ENCODE measurements at places on chromosomes 11 and 22. TPM values are rescaled to one million over a fixed set of nuclear protein-coding genes. Genes with fewer than 3 reads are reported as not detected.

- no peak for DNase-seq
Measured at GRCh38 chr11:126776119-126776518, 224.5 kb downstream of the KIRREL3 start.

DNA sequence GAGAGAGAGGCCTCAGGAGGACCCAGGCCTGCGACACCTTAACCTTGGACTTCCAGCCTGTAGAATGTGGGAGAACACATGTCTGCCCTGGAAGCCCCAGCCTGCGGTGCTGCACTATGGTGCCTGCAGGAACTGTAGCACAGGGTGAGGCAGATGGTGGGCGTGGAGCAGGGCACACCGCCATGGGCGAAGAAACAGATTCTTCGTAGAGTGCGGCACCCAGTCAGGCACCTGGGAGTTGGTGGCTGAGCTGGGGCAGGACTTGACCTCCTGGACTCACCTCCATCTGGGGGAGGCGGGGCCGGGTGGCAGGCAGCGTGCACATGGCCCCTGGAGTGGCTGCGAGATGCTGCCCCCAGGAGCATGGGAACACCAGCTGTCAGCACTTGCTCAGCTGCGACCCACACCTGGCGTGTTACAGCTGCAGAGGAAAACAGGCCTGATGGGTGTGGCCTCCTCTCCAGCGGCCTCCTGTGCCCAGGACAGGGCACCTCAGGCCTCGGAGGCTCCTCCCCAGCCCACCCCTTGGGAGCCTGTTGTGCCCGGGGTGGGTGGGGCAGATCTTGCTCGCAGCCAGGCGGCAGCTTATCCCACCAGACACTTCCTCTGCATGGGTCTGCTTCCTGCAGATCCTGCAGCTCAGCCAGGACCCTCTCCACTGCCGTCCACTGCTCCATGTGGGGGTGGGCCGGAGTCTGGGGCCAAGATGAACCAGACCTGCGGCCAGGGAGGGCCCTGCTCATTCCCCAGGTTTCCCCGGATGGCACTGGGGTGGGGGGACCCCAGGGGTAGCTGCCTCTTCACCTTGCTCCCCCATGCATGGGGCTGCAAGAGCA, 80.4 kb downstream of the MYEOV start:
- DNase-seq: no peak

DNA sequence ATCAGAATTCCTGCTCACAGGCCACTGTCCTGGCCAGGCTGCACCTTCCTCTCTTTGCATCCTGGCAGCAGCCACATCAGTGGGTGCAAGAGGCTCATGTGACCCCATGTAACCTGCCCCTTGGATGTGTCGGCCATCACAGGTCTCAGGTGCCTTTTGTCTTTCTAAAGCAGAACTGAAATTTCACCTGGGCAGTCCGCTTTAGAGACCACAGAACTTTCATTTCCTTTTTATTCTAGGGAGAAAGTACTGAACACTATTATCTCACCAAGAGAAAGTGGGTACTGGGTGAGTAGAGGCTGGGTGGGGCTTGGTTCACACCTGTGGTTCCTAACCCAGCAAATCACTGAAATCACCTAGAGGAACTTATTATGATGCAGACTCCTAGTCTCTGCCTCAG, 51.7 kb upstream of the NUP160 start:
- no peak for DNase-seq

DNA sequence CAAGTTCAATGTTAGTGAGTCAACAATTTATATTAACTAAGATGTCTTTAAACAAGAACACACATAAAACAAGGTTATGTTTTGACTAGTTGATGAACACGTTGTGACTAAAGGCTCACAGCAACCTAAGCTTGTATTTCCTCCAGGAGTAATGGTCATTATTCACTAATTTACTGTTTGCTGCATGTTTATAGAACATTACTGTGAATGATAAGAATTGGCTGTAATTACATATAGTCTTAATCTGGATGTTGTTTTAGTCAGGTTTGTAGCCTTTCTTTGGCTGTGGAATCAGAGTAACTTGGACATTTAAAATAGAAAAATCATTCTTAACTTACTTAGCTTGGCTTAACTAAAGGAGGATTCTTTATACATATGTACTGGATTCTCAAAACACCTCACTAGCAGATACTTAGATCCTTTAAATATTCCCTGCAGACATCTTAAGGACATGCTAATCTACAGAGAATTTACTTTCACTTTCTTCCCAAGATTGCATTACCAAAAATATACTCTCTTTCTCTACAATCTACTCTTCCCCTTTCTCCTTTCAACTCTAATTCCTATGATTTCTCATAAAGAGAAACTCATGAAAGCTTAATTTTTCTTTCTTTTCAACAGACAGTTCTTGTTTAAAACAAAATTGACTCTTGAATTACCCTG, 319.7 kb upstream of the CTSC start:
- no peak for DNase-seq

GRCh38 chr11:19013181-19013857, 47.2 kb downstream of the MRGPRX2 start:
- DNase-seq: no peak

SLN gene
- total RNA-seq: not detected

OR8G5 gene
- total RNA-seq: not detected

All from epithelial cell of proximal tubule (primary cell).